ENCODE measurements at places on chromosomes 1 and 21. TPM values are rescaled to one million over a fixed set of nuclear protein-coding genes. Genes with fewer than 3 reads are reported as not detected.

The NEK2 gene
- total RNA-seq: 10.3 TPM

The OLFM3 gene
- total RNA-seq: 36.9 TPM

The ELF3 gene
- 0.73 TPM for total RNA-seq

The DDR2 gene
- 15.0 TPM for total RNA-seq

The PTPRC gene
- total RNA-seq: 4.4 TPM

The FABP3 gene
- total RNA-seq: 17.9 TPM

The MMEL1 gene
- total RNA-seq: 1.3 TPM

The NOC2L gene
- total RNA-seq: 30.2 TPM

The OSCP1 gene
- total RNA-seq: 17.1 TPM

The ODR4 gene
- total RNA-seq: 41.2 TPM

The CELA3A gene
- total RNA-seq: not detected

The ANKRD35 gene
- 0.73 TPM for total RNA-seq

The PTPN7 gene
- total RNA-seq: 0.09 TPM

The LRP8 gene
- 74.2 TPM for total RNA-seq

The PPP2R5A gene
- total RNA-seq: 15.7 TPM

The SPATC1L gene
- total RNA-seq: 6.0 TPM

The GART gene
- total RNA-seq: 74.2 TPM

The VN1R5 gene
- total RNA-seq: not detected

The SPRR2E gene
- total RNA-seq: not detected

The SLC44A5 gene
- 31.6 TPM for total RNA-seq

The EFNA3 gene
- total RNA-seq: 7.3 TPM

The FMO1 gene
- 2.7 TPM for total RNA-seq

The SLAMF1 gene
- total RNA-seq: not detected

The RAB13 gene
- 11.2 TPM for total RNA-seq

The MAB21L3 gene
- 0.36 TPM for total RNA-seq

The SFPQ gene
- total RNA-seq: 446 TPM

The MATN1 gene
- total RNA-seq: 0.36 TPM

The DIO1 gene
- not detected for total RNA-seq

The NPHS2 gene
- not detected for total RNA-seq

The GCLM gene
- total RNA-seq: 6.4 TPM

The KCNK2 gene
- total RNA-seq: 21.9 TPM

The TOR1AIP1 gene
- total RNA-seq: 19.1 TPM

The CSF1 gene
- total RNA-seq: 4.3 TPM

The SLAMF6 gene
- not detected for total RNA-seq

The LCE6A gene
- not detected for total RNA-seq

The ANXA9 gene
- 0.18 TPM for total RNA-seq

The CYB5RL gene
- total RNA-seq: 5.7 TPM

The FCRL2 gene
- not detected for total RNA-seq

The CRABP2 gene
- total RNA-seq: 9.6 TPM

The S100B gene
- 22.5 TPM for total RNA-seq

The RAB42 gene
- total RNA-seq: 3.0 TPM

The ITGB3BP gene
- 35.2 TPM for total RNA-seq

The SLAMF9 gene
- not detected for total RNA-seq

The PALMD gene
- 6.1 TPM for total RNA-seq

The STYXL2 gene
- 0.36 TPM for total RNA-seq

The GJA8 gene
- not detected for total RNA-seq

The TPTE gene
- total RNA-seq: not detected

The CD34 gene
- total RNA-seq: 2.8 TPM

The CASQ1 gene
- total RNA-seq: 1.3 TPM

The ZNF678 gene
- total RNA-seq: 55.3 TPM

The RSPO1 gene
- 1.6 TPM for total RNA-seq

The CYP4X1 gene
- 17.5 TPM for total RNA-seq

The TCP10L gene
- 7.9 TPM for total RNA-seq

The OR2L3 gene
- total RNA-seq: 1.9 TPM

The PRAMEF10 gene
- not detected for total RNA-seq

The SEMA6C gene
- total RNA-seq: 21.4 TPM

The MFAP2 gene
- total RNA-seq: 17.7 TPM
